NCI-H1092 (cell line): ENCODE measurements at places on chromosomes 16 and 17.

GRCh38 chr17:41383690-41384089, 1.6 kb upstream of the KRT34 start:
- no peak for DNase-seq

DNA sequence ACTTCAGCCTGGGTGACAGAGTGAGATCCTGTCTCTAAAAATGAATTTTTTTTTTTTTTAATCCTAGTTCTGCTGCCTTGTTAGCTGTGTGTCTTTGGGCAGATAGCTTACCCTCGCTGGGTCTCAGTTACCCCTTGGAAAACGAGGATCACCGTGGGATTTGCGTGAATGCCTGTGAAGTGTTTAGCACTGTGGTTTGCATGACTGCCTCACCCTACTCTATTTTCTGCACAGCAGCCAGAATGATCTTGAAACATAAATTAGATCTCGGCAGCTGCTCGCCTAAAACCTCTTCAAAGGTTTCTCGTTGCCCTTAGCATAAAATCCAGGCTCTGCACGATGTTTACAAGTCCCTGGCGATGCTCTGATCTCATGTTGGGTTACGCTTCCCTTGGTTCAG, 71.2 kb upstream of the GRIN2A start:
- DNase-seq, result no peak

GRCh38 chr16:81429045-81429521, 15.5 kb upstream of the CMIP start:
- no peak for DNase-seq

DNA sequence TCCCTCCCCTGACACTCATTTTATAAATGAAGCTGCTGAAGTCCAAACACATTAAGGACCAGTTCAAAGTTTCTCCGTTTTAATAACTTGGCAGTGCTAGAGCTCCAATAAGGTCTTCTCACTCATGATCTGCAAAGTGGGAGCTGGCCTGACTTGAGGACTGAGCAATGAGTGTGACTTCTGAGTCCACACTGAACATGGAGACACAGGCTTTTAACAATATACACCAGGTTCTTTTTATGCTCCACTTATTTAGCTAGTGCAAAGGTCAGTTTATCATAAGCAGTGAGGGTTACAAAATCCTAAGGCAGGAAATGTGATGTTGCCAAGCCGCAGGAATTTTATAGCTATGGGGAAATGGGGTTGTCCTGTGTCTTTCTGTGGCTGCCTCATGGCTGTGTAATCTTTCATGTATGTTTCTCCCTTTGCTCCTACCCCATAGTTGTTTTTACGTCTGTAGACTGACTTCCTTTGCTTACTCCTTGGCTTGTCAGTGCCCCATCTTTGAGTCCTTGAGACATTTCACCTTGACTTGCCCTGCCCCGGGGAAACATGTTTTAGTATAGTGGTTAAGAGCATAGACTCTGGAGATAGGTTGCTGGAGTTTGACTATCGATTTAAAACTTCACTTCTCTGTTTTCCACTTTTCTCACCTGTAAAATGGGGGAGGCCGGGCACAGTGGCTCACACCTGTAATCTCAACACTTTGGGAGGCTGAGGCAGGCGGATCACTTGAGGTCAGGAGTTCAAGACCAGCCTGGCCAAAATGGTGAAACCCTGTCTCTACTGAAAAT, 12.2 kb upstream of the MMD start:
- no peak for DNase-seq

- DNase-seq, result no peak
These were observed 60.1 kb downstream of the CYLD start for GRCh38 chr16:50802000-50802399.

- no peak for DNase-seq
These were observed 34.0 kb downstream of the ITGB3 start for GRCh38 chr17:47287639-47288038.

GRCh38 chr17:74345433-74346241, 16.0 kb downstream of the BTBD17 start:
- DNase-seq, result no peak

DNA sequence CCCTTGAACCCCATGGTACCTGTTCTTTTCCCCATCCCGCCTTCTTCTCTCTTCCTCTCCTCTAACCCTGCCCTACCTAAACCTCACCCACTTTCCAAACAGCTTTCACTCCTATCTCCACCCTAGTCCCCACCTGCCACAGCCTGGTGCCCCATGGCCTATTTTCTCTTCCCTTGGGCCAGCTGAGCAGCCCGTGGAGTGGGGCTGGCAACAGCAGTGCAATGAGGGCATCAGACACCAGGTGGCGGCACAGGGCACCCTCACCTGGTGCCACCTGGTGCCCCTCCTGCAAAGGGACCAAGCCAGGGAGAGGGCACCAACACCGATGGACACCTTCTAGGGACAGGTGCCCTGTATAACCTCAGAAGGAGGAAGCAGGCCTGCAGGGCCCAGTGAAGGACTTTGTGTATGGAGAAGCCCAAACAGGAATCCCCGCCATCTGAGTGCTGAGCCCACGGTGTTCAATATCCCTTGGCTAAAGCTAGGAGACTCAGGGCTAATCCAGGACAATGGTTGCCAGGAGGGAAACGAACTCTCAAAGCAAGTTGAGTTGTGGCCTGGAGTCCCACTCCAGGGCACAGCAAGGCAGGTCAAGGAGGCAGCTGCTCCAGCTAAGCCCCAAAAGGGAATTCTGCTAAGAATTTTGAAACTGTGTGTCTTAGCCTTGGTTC, 4.0 kb upstream of the ABCC3 start:
- peak; percentile 18 for DNase-seq

- no peak for DNase-seq
These were observed 38.9 kb upstream of the PLCG2 start for GRCh38 chr16:81740169-81740568.

DNA sequence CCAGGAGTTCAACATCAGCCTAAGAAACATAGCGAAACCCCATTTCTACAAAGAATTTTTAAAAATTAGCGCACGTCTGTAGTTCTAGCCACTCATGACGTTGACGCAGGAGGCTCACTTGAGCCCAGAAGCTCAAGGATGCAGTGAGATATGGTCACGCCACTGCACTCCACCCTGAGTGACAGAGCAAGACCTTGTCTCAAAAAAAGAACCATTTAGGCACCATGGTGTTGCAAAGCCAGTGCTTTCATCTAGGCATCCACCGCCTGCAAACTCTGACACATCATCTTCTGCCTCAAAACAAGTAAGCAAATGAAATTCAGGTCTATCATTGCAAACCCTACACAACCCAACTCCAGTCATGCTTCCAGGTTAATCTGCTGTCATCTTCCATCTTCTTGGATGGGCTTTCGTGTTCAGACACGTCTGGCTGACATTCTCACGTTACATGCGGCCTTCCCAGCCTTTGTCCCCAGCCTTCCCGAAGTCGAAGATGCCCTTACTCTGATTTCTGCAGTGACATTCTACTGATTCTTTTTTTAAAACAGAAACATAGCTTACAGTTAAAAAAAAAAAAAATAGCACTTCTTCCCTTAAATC, 8.9 kb downstream of the ANKRD11 start:
- no peak for DNase-seq

DNA sequence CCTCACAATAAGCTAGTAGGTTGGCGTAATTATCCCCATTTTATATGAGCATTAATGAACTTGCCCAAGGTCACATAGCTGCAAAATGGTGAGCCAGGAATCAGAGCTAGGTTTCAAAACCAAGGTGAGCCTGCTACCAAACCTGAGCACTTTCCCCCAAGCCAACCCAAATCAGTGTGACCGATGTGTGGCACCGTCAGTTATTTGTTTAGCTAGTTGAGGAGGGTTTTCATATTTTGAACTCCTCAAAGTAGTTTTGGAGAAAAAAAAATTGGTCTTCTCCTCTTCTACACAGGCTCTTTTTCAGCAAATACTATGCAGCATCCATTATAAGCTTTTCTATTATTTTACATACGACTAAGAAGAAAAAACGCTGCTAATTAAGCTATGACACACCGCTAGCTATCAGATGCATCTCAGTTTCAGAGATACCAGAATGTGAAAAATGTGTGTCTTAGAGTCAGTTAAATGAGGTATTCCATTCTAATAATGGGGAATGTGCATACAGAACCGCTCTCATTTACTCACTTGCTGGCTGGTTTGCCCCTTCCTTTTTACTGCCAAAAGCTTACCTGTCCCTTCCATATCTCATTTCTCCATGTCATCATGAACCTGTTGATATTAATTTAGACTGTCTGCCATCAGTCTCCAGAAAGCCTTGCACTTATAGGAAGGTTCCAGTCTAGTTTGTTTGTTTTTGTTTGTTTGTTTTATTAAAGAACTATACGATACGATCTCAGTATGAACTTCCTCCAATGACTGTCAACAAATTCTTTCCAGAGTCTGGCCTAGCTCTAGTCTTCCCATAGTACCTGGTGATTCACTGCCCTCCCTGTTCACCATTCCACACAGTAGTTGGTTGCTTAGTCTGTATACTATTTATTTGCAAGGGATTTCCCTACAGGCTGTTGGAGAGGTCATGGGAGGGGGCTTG, 2.2 kb upstream of the TBX4 start:
- no peak for DNase-seq

DNA sequence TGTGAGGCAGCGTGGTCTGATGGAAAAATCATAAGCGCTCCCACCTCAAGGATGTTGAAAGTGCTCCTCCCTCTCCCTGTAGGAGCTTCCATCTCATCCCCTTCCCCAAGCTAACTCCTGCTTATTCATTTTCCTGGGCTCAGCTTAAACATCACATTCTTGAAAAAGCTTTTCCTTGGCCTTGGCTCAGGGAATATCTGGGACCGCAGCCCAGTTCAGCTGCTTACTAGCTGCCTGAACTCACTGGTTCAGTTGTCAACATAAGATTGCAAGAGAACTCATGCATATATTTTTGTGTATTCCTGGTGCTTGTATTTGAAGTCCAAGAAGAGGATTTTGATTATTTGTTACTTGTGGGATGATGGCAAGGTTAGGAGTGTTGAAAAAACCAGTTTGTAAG, 91.5 kb downstream of the UTP18 start:
- no peak for DNase-seq

DNA sequence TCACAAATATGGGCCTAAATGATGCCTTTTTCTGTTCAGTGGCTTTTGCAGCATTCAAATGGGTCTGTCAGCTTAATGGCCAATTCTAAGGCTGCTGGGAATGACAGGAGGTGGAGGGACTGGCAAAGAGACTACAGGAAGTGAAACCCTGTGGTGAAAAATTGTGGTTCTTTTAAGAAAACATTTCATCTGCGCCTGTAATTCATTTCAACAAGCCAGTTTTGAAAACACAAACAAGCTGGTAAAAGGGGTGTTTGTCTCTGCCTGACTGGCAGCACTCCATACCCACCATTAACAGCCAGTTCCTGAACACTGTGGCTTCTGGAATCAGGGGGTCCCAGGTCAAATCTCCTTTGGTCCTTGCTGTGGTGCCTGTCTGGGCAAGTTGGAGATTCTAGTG, 3.6 kb upstream of the KDM8 start:
- DNase-seq, result no peak

DNA sequence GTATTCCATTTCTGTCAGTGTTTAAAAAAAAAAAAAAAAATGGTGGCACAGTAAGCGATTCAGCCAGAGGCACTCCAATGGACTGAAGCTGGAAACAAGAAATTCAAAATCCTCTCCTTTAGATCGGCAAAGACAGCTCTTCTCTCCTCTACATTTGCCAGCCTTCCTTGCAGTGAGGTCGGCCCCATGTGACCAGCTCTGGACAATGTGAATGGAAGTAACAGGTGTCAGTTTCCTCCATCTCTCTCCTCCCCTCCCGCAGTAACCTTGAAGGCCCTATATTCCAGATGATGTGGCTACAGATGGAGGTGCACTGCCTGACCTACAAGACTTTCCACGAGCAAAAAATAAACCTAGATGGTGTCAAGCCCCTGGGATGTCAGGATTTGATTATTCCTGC, 15.0 kb downstream of the CUEDC1 start:
- DNase-seq, result peak; percentile 58
